ENCODE measurements at places on chromosomes 5 and 9. TPM values are rescaled to one million over a fixed set of nuclear protein-coding genes. Genes with fewer than 3 reads are reported as not detected.
A peak's percentile ranks its signal among the peaks of the same experiment; 100 is the strongest.

GRCh38 chr9:132757016-132757415 is 86.8 kb downstream of the GTF3C4 start:
- no peak for DNase-seq

- DNase-seq, result no peak
Observed at GRCh38 chr5:71862507-71863060, 143.5 kb downstream of the CARTPT start.

GRCh38 chr9:95816716-95817115 is 58.8 kb upstream of the ERCC6L2 start:
- no peak for DNase-seq

DNA sequence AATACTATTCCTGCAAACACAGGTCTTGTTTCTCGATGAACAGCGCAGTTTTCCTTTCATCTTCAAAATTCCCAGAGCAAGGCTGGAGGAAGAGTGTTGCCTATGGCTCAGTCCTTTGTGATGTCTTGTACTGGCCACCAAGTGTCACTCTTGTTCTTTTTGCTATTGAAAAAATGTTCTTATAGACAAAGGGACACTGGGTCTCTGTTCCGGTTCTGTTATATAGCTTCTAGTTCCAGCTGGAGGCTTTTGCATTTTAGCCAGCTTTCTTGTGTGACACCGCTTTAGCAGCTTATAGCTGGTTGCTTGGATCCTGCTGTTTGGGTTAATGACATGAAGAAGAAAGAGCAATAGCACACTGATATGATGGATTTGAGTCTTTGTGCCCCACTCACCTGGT is 343.7 kb upstream of the KCNN2 start:
- DNase-seq, result no peak

- DNase-seq, result no peak
Observed at GRCh38 chr9:22986556-22986955, 539.9 kb downstream of the DMRTA1 start.

- no peak for DNase-seq
Observed at GRCh38 chr5:180801596-180802324, 846 bp downstream of the MGAT1 start.

GRCh38 chr5:59133764-59134261 is 550.9 kb downstream of the RAB3C start:
- DNase-seq, result no peak

DNA sequence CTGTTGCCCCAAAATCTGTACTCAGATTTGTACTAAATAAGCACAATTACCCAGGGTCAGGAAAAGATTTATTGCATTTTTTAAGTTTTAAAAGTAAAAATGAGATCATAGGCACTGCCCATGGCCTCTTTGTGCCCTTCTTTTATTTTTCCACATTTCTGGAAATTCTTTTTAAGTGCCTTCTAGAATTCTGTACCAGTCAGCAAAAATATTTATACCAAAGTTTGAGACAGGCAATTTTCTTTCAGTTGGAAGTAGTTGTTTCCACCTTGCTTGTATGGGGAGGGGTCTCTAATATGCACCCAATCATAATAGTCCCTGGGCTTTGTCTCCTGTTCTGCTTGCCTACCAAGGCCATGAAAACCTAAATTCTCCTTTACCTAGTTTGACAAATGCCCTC is 5.6 kb upstream of the RNF20 start:
- DNase-seq, result no peak

DNA sequence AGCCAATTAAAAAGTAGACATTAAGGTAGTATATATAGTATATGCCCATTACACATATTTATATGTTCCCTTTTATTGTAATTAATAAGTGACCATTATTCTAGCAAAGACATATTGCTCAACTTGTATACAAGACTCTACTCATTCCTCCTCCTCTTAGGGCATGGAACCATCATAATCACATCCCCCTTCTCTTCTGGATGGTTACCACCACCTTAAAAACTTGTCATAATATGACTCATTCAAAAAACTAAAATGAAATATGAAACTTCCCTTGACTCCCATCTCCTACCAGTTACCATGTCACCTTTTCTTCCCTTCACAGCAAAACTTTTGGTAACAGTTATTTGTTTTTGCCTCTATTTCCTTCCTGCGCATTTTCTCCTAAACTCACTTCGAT is 438.7 kb downstream of the KDM4C start:
- no peak for DNase-seq

GRCh38 chr5:14802541-14802940 is 69.0 kb downstream of the ANKH start:
- DNase-seq, result no peak

GRCh38 chr9:12748016-12748415 is 26.8 kb upstream of the LURAP1L start:
- no peak for DNase-seq

DNA sequence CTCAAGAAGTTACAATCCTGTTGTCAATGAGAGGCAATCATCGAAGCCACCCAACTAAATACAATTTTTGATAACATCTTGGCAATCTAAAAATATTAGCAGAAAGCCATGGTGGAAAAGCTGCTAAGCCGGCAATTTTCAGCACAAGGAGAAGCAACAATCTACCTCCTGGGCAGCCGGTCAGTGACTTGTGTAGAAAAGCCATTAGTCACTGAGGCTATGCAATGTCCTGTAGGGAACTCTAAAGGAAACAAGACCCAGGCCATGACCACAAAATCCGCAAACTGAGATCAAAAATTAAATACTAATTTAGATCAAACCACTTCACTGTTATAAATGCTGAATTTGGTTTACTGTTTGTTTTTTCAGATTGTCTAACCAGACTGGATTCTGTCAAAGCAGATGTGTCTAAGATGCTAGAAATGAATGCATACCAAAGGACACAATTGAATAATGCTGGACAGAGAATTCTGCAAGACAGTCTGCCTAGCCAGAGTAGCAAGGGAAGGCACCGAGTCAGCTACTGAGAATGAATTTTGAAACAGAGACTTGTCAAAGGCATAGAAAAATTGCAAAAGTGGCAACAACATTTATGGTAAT is 384.8 kb downstream of the PRELID2 start:
- DNase-seq, result no peak

DNA sequence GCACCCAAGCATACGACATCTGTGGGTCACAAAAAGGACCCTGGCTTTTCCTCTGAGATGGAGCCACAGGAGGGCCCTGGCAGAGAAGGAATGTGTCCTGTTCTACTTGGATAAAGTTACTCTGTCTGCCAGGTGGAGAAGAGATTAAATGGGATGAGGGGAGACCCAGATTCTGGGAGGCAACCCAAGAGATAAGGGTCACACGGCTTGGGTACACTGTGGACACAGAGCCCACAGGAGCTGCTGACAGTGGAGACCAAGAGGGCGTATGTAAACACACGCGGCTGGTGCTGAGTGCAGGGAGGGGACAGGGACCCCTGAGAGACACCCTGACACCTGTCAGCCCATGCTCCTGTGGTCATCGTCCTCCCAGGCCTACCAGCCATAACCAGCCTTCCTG is 6.2 kb downstream of the CDK20 start:
- no peak for DNase-seq

GRCh38 chr5:170290498-170290897 is 7.1 kb downstream of the LCP2 start:
- no peak for DNase-seq

- peak; percentile 33 for DNase-seq
Observed at GRCh38 chr9:92480986-92481633, 1.2 kb downstream of the ASPN start.

DNA sequence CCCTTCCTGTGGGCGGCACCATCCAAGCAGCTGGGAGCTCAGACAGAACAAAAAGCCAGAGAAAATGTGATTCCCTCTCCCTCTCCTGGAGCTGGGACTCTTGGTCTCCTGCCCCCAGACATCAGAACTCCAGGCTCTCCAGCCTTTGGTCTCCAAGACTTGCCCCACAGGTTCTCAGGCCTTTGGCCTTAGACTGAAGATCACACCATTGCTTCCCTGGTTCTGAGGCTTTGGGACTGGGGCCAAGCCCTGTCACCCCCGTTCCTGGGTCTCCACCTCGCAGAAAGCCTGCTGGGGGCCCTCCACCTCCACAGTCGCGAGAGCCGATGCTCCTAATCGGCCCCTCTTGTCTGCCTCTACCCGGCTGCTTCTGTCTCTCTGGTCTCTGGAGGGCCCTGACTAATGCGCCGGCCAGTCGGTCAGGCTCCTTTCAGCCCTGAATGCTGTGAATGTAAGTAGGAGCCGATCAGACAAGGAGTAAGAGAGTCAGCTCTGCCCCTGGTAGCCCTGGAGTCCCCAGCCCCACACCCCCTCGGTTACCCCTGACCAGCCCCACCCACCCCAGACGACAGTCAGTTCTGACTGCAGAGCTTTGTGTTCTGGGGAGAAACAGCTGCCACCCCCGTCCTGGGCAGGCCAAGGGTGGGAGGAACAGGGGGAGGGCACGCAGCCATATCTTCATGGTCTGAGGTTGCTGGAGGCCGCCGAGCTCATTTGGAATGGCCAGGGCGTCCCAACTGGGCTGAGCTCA is 57.5 kb downstream of the VAV2 start:
- DNase-seq, result no peak

GRCh38 chr5:61673007-61673735 is 341.1 kb downstream of the ZSWIM6 start:
- DNase-seq, result no peak

GRCh38 chr9:109258481-109259302 is 62.2 kb downstream of the EPB41L4B start:
- no peak for DNase-seq

DNA sequence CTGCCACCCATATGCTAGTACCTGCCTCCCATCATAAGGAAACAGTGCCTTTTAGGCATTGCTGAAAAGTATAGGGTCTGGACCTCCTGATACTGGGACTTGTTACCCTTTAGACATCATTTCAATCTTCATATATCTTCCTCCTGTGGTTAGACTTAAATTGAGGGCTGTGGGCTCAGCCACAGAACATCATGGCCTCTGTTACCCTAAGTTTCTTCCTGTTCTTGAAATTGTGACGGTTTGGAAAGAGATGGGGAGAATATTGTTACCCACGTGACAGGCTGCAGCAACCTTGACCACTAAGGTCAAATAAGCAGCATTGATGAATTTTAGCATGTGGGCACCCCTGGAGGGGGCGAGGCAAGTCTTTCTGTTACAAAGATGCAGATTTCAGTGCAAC is 87.7 kb downstream of the PDE8B start:
- no peak for DNase-seq

GRCh38 chr5:66884564-66885243 is 288.5 kb downstream of the MAST4 start:
- no peak for DNase-seq

DNA sequence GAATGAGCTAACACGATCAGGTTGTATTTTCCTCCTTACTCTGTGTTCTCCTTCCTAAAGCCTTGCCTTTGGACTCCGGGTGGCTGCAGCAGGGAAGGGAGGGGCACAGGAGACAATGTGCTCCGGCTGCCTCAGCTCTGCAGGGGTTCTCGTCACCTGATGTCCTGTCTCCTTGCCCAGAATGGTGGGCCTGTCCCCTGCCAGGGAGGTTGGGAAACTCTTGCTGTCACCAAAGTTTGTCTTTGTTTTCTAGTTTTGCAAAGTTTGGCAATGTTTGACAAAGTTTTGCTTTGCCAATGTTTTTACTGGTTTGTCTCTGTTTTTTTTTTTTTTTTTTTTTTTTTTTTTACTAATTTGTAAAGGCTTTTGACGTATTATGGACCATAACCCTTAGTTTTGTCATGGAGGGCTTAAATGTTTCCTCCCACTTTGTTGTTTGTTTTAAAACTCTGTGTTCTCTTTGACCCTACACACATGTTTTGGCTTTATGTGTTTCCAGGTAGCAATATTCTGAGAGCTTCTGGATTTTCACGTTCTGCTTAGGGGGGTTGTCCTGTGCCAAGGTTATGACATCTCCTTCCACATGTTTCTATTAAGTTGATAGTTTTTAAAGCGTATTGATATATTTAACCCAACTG is 49.3 kb downstream of the GADD45G start:
- DNase-seq, result no peak

GRCh38 chr5:5421149-5421960 is 1.1 kb upstream of the ICE1 start:
- no peak for DNase-seq

DNA sequence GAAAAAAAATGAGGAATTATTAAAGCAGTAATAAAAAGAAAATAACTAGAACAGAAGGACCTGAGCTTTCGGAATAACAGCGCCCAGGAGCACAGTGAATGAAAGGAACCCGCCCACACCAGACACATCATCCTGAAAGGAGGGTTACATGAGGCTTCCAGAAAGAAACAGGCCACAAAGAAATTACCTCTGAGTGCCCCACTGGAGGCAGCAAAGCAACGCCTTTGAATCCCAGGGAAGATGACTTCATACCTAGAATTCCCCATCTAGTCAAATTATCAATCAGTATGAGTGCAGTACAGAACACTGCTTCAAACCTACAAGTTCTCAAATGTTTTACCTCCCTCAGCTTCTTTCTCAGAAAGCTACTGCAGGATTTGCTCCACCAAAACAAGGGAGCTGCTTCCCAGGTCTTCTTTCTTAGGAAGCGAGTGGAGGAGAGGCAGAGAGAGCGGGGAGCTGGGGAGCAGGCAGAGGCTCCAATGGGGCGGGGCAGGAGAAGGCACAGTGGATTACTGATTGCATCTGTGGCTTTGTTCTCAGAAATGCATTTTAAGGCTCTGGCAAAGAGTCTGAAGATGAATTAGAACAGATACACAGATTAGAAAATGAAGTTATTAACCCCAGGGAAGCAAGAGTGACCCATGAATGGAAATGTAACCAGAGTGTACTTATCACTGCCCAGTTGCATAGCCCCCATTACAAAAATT is 87.1 kb downstream of the SEMA4D start:
- DNase-seq, result no peak

- no peak for DNase-seq
Observed at GRCh38 chr5:127297348-127298035, 6.9 kb downstream of the MEGF10 start.

PHYHD1 gene
- 16.8 TPM for total RNA-seq

POLR3G gene
- 4.0 TPM for total RNA-seq

ENTPD2 gene
- total RNA-seq, result 6.4 TPM

HAND1 gene
- 0.63 TPM for total RNA-seq

MCC gene
- 60.7 TPM for total RNA-seq

FOXD4L4 gene
- total RNA-seq, result not detected

C9orf153 gene
- total RNA-seq, result 3.0 TPM

ENHO gene
- 0.26 TPM for total RNA-seq

BRD3OS gene
- total RNA-seq, result 10.2 TPM

ZNF462 gene
- total RNA-seq, result 40.2 TPM

PAEP gene
- total RNA-seq, result not detected

SH3TC2 gene
- total RNA-seq, result 15.1 TPM

SPATA31A3 gene
- not detected for total RNA-seq

GZMA gene
- total RNA-seq, result 1.4 TPM

PKD2L2 gene
- 0.21 TPM for total RNA-seq

LCN15 gene
- not detected for total RNA-seq

SAXO1 gene
- total RNA-seq, result 0.21 TPM

TENT4A gene
- total RNA-seq, result 26.8 TPM

Data from urinary bladder (tissue), 4 donors.